M059J (cell line): ENCODE measurements at places on chromosomes 6 and 20. TPM values are rescaled to one million over a fixed set of nuclear protein-coding genes. Genes with fewer than 3 reads are reported as not detected.

DNA sequence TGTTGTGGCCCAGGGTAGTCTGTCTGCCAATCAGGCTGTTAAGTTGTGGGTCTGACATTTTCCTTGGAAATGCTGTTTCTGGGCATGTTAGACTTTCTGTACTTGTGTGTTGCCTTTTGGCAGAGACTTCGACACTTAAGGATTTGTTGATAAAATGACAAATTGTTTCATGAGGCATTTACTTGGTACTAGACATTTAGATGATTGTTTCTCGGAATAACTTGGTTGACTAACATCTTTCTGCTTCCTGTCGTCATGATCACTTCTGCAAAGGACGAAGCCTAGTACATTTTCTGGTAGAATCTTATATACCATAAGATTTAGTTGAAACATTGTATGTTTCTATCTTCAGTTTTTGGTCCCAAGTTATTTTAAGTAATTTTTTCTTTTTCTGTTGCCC lies 34.1 kb downstream of the UTRN start:
- no peak for DNase-seq

The EDN1 gene
- 12.5 and 16.4 TPM in 2 replicates for total RNA-seq

DNA sequence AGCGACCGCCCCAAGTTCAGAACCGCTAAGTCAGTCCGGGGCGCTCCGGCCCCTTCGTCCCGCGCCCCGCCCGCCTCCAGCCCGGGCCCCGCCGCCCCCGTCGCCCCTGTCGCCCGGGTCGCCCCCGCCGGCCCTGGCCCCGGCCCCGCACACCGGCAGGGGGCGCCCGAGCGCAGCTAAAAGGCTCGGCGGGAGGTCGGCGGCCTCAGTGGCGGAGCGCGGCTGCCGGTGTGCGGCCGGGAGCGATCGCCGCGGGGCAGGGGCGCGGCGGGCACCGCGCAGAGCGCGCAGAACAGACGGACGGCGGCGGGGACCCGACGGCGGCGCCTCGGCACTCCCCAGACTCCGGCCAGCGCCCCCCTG lies at the start of gene FNDC1:
Gene FNDC1, plus strand, starts transcription at position 208 of the 363 bp plus-strand sequence. CDS start 197 bp downstream, outside the sequence.
- DNase-seq = no peak

DNA sequence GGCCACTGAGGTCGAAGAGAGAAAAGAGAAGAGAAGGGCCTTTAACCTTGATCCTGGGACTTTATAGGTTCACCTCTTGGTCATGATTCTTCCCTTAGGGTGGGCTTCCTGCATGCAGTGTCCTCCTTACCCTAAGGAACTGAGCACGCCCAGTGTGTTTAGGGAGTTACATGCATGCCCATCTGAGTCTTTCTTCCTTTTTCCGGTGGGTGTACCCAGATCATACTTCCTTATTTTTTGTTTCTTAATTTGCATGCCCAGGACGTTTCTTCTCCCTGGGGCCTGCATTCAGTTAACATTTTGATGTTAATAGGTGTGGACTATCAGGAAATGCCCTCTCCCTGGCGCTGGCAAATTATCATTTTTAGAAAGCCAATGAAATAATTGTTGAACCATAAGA lies 91.5 kb downstream of the HTR1B start:
- DNase-seq = no peak

The SIRPB1 gene
- total RNA-seq = 4.2 and 6.8 TPM in 2 replicates

- no peak for DNase-seq
Observed at GRCh38 chr6:142856624-142857232, 88.2 kb downstream of the HIVEP2 start.
